Activated CD4-positive, alpha-beta T cell treated with anti-CD3 and anti-CD28 coated beads, Interleukin-2, amount 10 ng/mL, durations not matched to agents 7 days and 5 days (primary cell): ENCODE measurements at places on chromosomes 16 and 17.

- DNase-seq = no peak
Measured at GRCh38 chr16:69741519-69741918, 13.2 kb downstream of the NOB1 start.

GRCh38 chr17:43661699-43662412 is at the start of gene MEOX1:
MEOX1 (minus strand) TSS chr17:43661922; CDS start chr17:43661534, 388 bp downstream.
- peak; percentile 33 for DNase-seq

GRCh38 chr17:41657176-41657754 is 31.4 kb upstream of the EIF1 start:
- no peak for DNase-seq

GRCh38 chr17:82974136-82974952 is 105.1 kb upstream of the METRNL start:
- DNase-seq = no peak

DNA sequence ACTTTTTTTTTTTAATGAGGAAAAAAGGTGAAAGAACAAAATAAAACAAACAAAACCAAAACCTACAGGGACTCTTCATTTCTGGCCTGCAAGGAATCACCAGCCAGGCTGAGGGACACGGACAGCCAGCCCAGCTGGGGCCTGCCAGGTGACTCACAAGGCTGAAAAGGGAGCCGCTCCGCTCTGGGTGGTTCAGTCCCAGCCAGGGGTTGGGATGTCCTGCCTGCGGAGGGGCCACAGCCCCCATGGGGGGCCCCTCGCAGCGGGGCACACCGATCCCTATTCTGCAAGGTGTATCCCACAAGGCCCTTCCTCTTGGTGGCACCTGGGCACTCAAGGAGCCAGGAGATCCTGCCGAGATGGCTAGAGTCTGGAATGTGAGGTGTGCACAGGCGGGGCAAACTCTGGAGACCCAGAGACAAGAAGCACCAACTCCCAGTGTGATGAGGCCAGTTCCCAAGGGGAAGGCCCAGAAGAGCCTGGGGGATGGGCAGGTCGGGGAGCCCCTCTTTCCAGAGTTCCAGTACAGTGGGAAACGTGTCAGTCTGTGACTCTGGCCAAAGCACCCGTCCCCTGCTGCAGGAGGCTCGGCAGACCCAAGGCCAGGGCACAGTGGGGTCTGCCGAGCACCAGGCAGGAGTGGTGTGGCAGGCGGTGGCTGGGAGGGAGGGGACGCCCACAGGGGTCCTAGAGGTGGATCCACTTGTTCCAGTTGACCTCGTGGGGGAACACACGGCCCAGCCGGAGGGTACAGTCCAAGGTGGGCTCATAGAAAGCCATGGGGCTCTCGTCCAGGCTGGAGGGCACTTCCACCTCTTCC is 58.9 kb downstream of the IL21R start:
- no peak for DNase-seq
